ENCODE measurements at places on chromosomes 16 and 17.

DNA sequence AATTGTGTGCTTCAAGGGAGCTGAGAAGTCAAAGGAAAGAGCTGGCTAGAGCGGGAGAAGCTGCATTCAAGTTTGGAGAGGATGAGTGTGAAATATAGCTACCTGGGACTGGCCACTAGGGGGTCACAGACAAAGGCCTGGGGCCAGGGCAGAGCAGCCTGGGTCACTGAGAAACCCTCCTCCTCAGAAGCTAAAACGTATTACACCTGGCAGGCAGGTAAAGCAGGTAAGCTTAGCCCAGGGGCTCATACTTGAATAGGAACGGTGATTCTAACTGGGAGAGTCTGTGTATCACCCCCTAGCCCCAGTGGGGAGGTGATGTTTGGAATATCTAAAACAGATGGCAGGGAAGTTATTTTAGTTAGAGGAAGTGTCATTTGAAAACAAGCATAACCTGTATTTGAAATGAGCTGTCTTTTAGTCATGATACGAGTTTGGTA is 6.8 kb downstream of the KRT37 start:
- peaks cover 76% of the 10 kb centered on the region for H3K4me1 ChIP-seq
- no peaks in the 10 kb centered on the region for H3K27me3 ChIP-seq
- H3K27ac ChIP-seq, result peak overlapping the region; percentile 89
- peak; percentile 69 for DNase-seq
- H3K4me3 ChIP-seq, result no peak overlapping the region
- H3K36me3 ChIP-seq, result no peaks in the 10 kb centered on the region

DNA sequence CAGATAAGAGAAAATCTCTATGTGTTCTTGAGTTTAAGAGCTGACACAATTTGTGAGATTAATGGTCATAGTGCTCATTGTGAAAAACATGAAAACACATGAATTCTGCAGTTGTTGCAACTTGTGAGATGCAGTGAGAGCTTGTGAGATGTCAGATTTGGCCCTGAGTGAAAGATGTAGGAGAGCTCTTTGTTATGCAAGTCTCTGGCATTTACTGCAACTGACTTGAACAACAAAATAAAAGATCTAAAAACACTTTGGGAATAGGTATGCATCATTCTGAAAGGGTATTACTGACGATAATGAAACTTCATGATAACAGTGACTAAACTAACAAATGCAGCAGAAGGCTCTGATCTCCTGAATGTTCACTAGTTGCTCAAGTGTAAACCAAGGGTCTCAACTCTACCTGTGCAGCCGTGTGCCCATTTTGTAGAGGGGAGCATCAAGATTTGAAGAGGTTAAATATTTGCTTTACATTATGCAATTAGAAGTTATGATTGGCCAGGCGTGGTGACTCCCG is 50.8 kb upstream of the SMIM36 start:
- no peak overlapping the region for H3K27ac ChIP-seq
- H3K27me3 ChIP-seq, result peaks cover 10% of the 10 kb centered on the region
- no peak overlapping the region for H3K4me3 ChIP-seq
- H3K36me3 ChIP-seq, result no peaks in the 10 kb centered on the region

- no peak overlapping the region for H3K27ac ChIP-seq
- H3K4me3 ChIP-seq, result no peak overlapping the region
- peaks cover 3% of the 10 kb centered on the region for H3K36me3 ChIP-seq
- DNase-seq, result no peak
- no peaks in the 10 kb centered on the region for H3K27me3 ChIP-seq
These were observed 125.4 kb downstream of the MRTFB start for GRCh38 chr16:14196539-14196938.

- peaks cover 85% of the 10 kb centered on the region for H3K27me3 ChIP-seq
- no peak for DNase-seq
- H3K27ac ChIP-seq, result no peak overlapping the region
- no peaks in the 10 kb centered on the region for H3K4me1 ChIP-seq
These were observed 15.1 kb upstream of the RNPS1 start for GRCh38 chr16:2282866-2283555.

- H3K4me1 ChIP-seq, result peaks cover 35% of the 10 kb centered on the region
- H3K27me3 ChIP-seq, result no peaks in the 10 kb centered on the region
- H3K36me3 ChIP-seq, result no peaks in the 10 kb centered on the region
- no peak for DNase-seq
- H3K4me3 ChIP-seq, result no peak overlapping the region
These were observed 6.4 kb downstream of the SIAH1 start for GRCh38 chr16:48378836-48379235.

- H3K27me3 ChIP-seq, result no peaks in the 10 kb centered on the region
- no peak overlapping the region for H3K27ac ChIP-seq
- no peak for DNase-seq
- H3K4me3 ChIP-seq, result no peak overlapping the region
- peaks cover 8% of the 10 kb centered on the region for H3K36me3 ChIP-seq
These were observed 28.9 kb downstream of the STH start for GRCh38 chr17:46027976-46028325.

DNA sequence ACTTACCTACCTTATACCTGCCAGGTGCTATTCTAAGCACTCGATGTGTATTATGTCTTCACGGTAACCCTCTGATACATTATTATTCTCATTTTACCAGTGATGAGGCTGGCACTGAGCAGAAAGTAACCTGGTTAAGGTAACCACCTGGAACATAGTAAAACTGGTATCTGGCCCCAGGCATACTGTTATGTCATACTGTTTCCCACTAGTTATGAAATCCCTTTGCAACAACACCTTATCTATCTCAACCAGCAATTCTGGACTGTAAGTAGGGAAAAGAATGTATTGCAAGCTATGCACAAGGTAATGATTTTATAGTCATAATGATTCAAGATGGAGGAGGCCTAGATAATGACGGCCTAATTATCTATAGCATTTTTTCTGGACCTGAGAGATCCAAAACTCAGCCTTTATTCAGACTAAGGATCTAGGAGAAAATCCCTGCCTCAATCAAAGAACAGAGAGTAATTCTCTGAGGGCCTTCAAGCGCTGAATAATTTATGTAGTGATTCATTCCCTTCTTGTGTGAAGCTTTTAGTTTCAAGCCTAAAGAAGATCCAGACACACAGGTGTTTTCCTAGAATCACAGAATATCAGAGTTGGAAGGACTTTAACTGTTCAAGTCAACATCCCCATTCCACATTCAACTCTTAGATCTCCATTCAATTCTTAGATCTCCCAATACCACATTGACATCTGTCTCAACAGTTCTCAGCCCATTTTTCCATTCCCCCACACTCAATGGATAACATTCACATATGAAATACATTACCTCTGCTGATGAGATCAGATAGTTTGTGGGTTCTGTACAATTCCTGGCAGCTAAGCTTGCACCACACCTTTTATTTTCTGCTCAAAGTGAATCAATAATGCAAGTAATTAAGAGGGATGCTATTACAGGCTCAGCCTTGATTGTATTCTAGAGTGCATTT is 14.9 kb upstream of the MMD start:
- H3K27ac ChIP-seq, result peak overlapping the region; percentile 14
- DNase-seq, result no peak
- H3K36me3 ChIP-seq, result no peaks in the 10 kb centered on the region
- H3K27me3 ChIP-seq, result no peaks in the 10 kb centered on the region

- DNase-seq, result no peak
- no peaks in the 10 kb centered on the region for H3K4me1 ChIP-seq
- H3K27ac ChIP-seq, result no peak overlapping the region
- peaks cover 75% of the 10 kb centered on the region for H3K27me3 ChIP-seq
- H3K36me3 ChIP-seq, result no peaks in the 10 kb centered on the region
These were observed 195.0 kb downstream of the ENGASE start for GRCh38 chr17:79269620-79270019.

DNA sequence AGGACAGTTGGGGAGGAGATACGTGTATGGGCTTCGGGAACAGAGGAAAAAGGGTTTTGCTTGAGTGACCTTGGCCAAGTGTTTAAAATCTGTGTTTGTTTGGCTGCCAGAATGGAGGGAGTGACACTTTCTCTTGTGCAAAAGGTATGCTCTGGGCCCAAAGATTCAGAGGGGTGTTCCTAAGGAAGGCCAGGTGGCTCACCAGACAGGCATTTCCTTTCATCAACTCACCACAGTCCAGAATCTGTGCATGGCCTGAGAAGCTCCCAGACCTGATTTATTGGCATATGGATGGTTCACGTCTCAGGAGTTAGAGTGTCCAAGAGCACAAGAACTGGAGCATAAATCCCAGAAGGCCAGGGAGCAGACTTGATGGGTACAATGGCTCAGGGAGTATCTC is 53.4 kb upstream of the NLK start:
- no peak overlapping the region for H3K27ac ChIP-seq
- H3K27me3 ChIP-seq, result no peaks in the 10 kb centered on the region
- no peak overlapping the region for H3K4me3 ChIP-seq
- no peaks in the 10 kb centered on the region for H3K36me3 ChIP-seq
- no peak for DNase-seq
- 0 out of 2 replicates have a peak, but pooled peaks cover 8% of the 10 kb centered on the region for H3K4me1 ChIP-seq

GRCh38 chr16:66014221-66014620 is 352.3 kb upstream of the CDH5 start:
- H3K4me1 ChIP-seq, result no peaks in the 10 kb centered on the region
- no peaks in the 10 kb centered on the region for H3K36me3 ChIP-seq
- no peak overlapping the region for H3K4me3 ChIP-seq
- H3K27me3 ChIP-seq, result peaks cover 34% of the 10 kb centered on the region

DNA sequence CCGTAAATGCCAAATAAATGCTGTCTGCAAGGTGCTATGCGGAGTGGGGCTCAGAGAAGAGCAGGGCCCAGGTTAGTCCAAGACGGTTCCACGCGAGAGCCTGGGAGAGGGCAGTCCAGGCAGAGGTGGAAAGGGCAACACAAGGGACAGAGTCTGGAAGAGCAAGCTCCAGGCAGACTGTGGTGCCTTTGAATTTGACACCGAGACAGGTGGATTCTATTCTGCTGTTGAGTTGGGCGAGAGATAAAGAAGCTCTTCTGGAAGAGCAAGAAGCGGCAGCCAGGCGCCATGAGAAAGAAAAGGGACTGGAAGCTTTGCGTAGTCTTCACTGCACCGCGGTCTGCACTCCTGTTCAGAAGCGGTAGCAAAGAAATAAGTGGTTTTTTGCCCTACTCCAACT is 55.6 kb downstream of the CYTH1 start:
- no peaks in the 10 kb centered on the region for H3K27me3 ChIP-seq
- no peaks in the 10 kb centered on the region for H3K4me1 ChIP-seq
- no peaks in the 10 kb centered on the region for H3K36me3 ChIP-seq
- H3K4me3 ChIP-seq, result no peak overlapping the region
- no peak overlapping the region for H3K27ac ChIP-seq
- no peak for DNase-seq

- no peaks in the 10 kb centered on the region for H3K27me3 ChIP-seq
- peak overlapping the region; percentile 33 for H3K4me3 ChIP-seq
- H3K4me1 ChIP-seq, result no peaks in the 10 kb centered on the region
- H3K27ac ChIP-seq, result no peak overlapping the region
These were observed 40.4 kb downstream of the ZNF778 start for GRCh38 chr16:89257757-89258465.

- H3K27ac ChIP-seq, result no peak overlapping the region
- DNase-seq, result peak; percentile 32
- no peaks in the 10 kb centered on the region for H3K36me3 ChIP-seq
- peaks cover 7% of the 10 kb centered on the region for H3K4me1 ChIP-seq
- H3K27me3 ChIP-seq, result no peaks in the 10 kb centered on the region
These were observed 13.5 kb upstream of the ADORA2B start for GRCh38 chr17:15931394-15931793.

GRCh38 chr16:58020628-58021521 is 4.7 kb upstream of the MMP15 start:
- peaks cover 34% of the 10 kb centered on the region for H3K4me1 ChIP-seq
- H3K27ac ChIP-seq, result peak overlapping the region; percentile 81
- H3K36me3 ChIP-seq, result no peaks in the 10 kb centered on the region
- H3K4me3 ChIP-seq, result no peak overlapping the region
- H3K27me3 ChIP-seq, result no peaks in the 10 kb centered on the region

- H3K4me1 ChIP-seq, result no peaks in the 10 kb centered on the region
- peaks cover 23% of the 10 kb centered on the region for H3K36me3 ChIP-seq
- H3K4me3 ChIP-seq, result no peak overlapping the region
- H3K27me3 ChIP-seq, result no peaks in the 10 kb centered on the region
These were observed 11.0 kb downstream of the PHB1 start for GRCh38 chr17:49403514-49404289.
